ENCODE measurements at places on chromosomes 13 and 19.

DNA sequence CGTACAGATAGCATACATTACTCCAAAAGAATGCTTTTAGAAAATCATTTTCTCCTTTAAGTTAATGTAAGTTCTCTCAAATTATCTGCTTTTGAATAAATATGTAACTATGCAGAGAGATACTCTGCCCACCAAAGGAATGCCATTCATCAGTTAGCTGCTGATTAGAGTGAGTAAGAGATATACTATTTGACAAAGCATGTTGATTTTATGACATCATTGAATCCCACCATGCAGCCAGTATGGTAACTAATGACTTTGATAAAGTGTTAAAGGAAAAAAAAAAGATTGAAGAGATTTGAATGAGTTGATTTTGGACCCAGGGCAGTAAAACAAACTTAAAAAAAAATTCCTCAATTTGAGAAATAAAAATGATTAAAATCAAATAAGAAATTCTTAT is 521.5 kb downstream of the SLITRK6 start:
- no peak for DNase-seq

GRCh38 chr19:57656346-57656745 is 12.4 kb upstream of the ZSCAN4 start:
- no peak for DNase-seq

- DNase-seq: no peak
Measured at GRCh38 chr13:100156788-100157187, 67.9 kb downstream of the PCCA start.

GRCh38 chr19:54341295-54341694 is 2.3 kb upstream of the LILRA4 start:
- no peak for DNase-seq

- DNase-seq: no peak
Measured at GRCh38 chr13:108711386-108711785, 82.0 kb downstream of the MYO16 start.

- DNase-seq: no peak
Measured at GRCh38 chr19:14019100-14019499, 8.8 kb upstream of the RLN3 start.

- DNase-seq: no peak
Measured at GRCh38 chr13:109858319-109858718, 71.9 kb upstream of the IRS2 start.

- DNase-seq: no peak
Measured at GRCh38 chr19:38979812-38980211, 4.3 kb upstream of the FBXO17 start.

DNA sequence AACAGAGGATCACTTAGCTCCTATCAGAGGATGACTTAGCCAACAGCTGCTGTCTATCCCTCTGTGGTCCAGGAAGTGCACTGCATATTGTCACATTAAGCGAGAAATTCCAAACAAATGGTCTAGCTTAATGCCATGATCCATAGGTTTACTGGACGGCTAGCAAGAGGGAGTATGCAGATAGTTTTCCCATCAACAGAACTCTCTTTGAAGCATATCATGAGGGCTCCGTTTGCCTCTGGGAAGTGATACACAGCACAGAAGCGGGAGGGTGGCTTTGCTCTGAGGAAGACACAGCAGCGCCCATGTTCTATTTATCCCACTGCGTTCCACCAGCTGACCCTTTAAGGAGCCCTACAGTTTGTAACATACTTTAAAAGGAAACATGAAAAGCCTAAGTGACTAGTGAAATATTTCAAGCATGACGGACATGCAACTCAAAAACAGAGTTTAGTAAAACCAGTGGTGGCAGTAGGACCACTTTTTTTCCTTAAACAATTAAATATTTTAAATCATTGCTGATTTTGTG is 52.7 kb downstream of the COL4A1 start:
- DNase-seq: no peak

- DNase-seq: no peak
Measured at GRCh38 chr13:37457612-37458011, 141.0 kb downstream of the POSTN start.

DNA sequence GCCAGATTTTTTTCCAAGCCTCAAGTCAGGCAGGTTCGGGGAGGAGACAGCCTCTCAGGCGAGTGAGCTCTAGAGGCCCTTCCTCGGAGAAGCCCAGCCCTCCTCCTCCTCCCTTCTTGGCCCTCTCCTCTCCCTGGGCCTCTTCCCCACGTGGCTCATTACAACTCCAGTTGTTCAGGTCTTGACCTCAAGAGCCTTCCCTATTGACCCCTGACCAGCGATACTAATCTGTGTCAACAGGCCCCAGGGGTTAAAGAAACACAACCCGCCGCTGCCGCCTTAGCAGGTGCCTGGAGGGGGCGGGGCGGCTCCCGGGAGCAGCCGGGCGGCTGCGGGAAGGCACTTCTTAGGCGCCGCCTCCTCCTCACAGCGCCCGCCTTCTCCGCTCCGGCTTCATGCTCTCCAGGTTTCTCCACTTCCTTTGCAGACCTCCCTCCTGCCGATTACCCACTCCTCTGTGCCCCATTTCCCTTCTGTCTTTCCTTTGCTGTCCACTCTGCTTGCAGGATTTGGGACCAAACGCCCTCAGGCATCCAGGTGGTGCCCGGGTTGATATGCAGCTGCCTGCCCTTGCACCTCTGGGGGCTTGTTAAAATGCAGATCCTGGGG is 51.0 kb downstream of the LYL1 start:
- DNase-seq: no peak

DNA sequence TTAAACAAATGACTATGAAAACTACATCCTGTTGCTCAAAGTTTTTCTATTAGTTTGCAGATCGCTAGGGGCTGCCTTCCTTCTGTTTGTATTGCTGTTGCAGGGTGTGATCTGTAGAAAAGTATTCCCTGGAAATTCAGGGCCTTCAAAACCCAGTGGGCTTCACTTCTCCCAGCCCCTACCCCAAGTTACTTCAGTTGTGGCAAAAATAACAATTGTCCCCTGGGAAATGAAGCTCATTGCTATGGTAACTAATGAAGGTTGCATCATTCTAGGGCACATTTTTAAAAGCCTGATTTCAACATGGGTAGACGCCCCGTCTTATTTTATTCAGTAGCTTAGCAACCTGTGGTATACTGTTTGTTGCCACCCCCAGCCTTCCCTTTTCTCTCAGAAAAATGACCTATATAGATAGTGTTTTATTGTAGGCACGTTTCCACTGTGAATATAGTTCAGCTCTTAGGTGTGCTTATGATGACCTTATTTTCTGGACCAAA is 60.9 kb downstream of the WDFY2 start:
- DNase-seq: no peak

- DNase-seq: no peak
Measured at GRCh38 chr13:73462241-73462640, 403.4 kb downstream of the KLF5 start.

- DNase-seq: peak; percentile 62
Measured at GRCh38 chr19:42184401-42184861, 33.0 kb downstream of the DEDD2 start.

Measured in CMK (cell line).